ENCODE measurements at places on chromosomes 4 and X.

GRCh38 chr4:20529691-20530090 is 170.6 kb upstream of the PACRGL start:
- DNase-seq, result no peak

DNA sequence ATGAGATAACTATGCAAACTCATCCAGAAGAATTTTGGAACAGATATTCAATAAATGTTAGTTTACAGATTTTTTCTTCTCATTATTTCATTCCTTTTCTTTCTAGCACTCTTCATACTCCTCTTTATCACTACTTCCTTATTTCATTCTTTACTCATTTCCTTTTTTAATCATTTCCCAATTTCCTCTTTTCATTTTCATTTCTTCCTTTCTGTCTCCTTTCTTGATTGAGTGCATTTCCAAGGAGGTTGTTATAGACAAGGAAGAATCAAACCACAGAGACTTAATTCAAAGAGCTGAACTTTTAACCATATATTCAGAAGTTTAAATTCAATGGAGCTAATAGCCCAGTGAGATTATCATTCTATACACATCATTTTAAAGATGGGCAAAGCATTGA is 600.7 kb downstream of the ARAP2 start:
- no peak for DNase-seq

GRCh38 chr4:133081246-133081645 is 67.8 kb upstream of the PCDH10 start:
- DNase-seq, result no peak

- no peak for DNase-seq
Observed at GRCh38 chr4:124334119-124334518, 378.4 kb downstream of the ANKRD50 start.

DNA sequence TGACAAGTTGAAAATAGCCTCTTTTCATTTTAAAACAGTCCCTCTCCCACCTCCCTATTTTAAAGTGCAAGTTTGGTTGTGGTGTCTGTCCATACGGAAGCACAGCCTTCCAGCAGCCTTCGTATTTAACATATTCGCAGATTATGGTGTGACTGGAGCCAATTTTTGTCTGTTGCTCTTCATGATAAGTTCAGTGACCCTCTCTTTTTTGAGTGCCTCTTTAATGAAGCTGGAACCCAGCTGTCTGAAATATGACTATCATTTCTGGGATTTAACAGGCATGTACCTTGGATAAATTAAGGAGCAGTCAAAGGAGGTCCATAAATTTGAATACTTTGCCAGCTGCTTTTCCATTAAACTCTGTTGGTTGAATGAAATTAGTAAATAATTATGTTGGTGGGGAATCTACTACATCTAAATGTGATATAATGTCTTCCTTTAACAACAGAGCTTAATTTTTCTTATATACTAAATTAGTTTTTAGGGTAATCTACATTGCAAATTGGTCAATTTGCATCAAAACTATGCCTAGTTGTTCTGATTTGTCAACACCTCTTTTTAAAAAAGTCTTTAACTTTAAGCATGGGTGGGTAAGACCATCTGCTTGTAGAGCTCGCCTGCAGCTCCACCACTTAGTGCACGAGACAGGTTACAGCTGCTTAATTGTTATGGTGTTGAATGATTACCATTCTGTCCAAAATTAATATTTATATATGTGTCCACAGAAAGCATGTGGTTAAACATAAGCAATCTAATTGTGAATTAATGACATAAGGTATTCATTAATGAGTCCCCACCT is 216.6 kb downstream of the DCTD start:
- no peak for DNase-seq

DNA sequence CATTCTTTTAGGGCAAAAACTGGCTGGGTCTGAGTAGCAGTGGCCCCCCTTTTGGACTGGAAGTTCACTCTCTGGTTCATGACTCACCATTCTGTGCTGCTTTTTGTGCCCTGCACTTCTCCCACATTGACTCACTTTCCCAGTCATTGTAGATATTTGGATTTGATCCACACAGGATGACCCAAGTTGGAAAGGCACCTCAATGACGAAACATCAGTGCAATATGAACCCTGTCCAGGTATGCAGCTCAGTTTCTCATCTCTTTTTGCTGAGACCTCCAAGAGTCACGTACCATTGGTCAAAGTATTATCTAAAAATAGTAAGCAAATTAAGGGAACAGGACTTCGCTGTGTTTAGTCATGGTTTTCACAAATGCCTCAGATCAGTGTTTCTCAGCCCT is 92.7 kb downstream of the CBLL2 start:
- DNase-seq, result no peak

DNA sequence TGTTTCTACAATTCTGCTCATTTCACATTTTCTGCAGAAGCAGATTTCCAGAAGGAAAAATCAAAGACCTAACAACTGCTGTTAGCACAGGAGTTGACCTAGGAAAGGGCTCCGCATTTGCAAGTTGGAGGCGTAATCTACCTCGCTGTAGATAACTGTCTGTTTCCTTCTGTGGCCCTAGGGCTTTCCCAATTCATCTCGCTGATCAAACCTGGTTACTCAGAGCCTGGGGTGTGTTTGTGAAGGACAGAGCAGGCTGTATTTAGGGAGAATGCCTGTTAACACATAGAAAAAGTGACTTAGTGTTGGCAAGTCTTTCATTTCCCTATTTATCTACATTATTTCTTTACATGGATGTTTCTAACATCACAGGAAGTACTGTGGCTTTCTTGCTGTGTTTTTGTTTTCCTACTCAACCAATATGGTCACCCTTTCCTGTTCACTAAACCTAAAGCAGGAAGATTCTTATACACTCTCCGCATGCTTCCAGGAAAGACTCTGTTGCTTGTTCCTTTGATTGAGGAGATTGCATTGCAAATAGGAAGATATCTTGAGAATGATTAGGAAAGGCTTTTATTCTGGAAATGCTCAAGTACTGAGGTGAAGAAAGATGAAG is 40.5 kb downstream of the AGA start:
- no peak for DNase-seq
